ENCODE measurements at places on chromosomes 1 and 21.

DNA sequence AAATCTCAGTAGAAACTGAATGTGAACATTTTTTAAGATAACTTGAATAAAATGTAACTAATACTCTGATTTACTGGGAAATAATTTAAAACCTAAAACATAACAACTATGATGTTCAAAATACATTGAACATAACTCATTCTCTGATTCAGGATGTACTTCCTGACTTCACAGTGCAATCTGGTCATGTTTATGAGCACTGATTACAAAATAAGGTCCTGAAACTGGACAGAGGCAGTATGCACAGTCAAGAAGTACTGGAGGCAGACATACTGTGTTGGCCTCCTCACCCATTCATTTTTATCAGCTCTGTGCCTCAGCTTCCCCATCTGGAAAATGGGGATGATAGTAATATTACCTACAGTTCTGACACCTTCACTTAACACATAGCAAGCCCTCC, 651.3 kb downstream of the PTPRC start:
- no peak for DNase-seq

- DNase-seq: no peak
These were observed 6.8 kb downstream of the THEM5 start for GRCh38 chr1:151846686-151847237.

DNA sequence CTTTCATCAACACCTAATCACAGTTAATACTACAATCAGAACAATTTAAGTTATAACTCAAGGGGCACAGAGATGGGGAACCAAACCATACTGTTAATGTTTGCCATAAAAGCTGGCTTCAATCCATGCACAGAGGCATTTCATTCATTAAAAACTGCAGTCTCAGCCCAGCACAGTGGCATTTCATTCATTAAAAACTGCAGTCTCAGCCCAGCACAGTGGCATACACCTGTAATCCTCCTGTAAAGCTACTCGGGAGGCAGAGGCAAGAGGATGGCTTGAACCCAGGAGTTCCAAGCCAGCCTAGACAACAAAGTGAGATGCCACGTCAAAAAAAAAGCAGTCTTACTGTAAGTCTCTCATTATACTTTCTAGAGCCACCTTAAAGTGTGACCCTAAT, 29.2 kb downstream of the ARID4B start:
- no peak for DNase-seq

- no peak for DNase-seq
These were observed 26.4 kb upstream of the ROR1 start for GRCh38 chr1:63747445-63747844.

DNA sequence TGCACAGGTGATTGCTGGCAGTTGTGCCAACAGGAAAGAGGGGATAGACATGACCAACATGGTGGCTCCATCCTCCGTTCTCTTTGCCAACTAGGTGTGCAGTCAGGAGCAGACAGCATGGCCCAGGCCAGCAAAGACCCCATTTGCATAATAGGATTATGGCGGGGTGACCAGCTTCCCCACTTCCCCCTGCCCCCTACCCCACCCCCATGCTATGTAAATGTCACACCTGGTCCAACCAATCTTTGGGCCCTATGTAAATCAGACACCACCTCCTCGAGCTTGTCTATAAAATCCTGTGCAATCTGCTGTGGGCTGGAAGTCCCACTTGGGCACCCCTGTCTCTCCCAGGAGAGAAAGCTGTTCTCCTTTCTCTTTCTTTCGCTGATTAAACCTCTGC, 146.0 kb downstream of the SLC30A10 start:
- no peak for DNase-seq

DNA sequence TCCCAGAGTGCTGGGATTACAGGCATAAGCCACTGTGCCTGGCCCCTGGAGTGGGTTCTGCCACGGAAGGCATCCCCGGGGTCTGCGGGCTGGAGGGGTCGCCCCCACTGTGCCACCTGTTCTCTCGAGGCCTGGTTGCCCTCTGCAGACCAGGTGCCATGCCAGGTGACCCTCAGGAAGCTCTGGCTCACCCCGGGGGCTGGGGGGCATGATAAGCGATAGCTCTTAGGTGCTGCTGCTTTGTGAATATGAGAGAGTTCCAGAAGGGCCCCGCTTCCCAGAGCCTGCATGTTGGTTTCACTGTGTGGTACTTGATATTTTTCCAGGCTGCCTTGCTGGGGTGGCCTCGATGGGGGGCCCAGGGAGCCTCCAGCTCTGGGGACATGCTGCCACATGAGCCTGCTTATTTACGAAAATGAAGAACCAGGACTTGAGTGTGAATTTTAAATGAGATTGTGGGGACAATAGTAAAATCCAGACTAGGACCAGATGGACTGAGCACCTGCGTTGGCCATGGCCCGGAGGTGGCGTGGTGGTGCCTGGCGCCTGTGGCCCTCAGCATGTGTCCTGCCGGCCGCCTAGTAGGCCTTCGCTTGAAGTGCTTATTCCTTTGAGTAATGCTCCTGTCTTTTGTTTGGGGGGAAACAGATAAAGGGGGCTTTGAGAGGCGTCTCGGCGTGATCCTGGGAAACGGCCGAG, 7.3 kb downstream of the SKI start:
- no peak for DNase-seq

All from suppressor macrophage treated with lipopolysaccharide for 1 hour (primary cell).